ENCODE measurements at places on chromosomes 16 and 17.

DNA sequence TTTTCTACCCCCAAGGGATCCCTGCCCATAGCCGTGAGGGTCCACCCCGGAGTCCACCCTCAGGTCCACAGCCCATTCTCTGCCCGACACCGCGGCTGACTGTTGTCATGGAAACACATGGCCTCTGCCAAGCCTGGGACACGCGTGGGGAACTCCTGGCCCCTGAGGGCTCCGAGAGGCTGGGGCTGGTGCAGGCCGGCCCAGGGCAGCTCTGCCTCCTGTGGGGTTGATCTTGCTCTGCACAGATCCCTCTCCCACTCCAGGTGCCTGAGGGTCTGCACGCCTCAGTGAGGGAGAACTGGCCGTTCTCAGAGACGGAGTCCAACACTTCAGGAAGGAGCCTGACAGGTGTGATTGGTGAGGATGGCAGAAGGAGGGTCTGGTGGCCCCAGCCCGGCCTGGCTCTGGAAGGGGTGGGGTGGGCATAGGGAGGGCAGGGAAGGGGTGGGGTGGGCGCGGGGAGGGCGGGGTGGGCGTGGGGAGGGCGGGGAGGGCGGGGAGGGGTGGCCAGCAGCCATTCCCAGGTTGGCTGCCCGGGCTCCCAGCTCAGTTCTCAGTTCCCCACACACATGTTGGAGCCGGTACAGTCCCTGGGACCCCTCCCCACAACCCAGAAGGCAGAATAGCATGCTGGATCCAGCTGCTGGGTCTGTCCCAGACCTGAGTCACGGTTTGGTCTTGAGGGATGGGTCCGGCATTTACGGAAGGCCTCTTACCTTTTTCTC, 6.4 kb downstream of the MRPL28 start:
- no peak for DNase-seq

DNA sequence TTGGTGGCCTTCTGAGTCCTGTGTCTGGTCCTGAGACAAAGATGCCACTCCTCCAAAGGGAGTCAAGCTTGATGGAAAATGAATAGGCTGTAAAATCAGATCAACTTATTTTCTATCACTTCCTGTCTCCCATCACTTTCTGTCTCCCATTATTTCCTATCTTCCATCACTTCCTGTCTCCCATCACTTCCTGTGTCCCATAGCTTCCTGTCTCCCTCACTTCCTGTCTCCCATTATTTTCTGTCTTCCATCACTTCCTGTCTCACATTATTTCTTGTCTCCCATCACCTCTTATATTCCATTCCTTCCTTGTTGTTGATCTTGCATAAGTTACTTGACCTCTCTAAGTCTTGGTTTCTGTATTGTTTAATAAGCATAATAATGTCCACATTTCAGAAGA, 418.5 kb upstream of the EEF2KMT start:
- DNase-seq = no peak

DNA sequence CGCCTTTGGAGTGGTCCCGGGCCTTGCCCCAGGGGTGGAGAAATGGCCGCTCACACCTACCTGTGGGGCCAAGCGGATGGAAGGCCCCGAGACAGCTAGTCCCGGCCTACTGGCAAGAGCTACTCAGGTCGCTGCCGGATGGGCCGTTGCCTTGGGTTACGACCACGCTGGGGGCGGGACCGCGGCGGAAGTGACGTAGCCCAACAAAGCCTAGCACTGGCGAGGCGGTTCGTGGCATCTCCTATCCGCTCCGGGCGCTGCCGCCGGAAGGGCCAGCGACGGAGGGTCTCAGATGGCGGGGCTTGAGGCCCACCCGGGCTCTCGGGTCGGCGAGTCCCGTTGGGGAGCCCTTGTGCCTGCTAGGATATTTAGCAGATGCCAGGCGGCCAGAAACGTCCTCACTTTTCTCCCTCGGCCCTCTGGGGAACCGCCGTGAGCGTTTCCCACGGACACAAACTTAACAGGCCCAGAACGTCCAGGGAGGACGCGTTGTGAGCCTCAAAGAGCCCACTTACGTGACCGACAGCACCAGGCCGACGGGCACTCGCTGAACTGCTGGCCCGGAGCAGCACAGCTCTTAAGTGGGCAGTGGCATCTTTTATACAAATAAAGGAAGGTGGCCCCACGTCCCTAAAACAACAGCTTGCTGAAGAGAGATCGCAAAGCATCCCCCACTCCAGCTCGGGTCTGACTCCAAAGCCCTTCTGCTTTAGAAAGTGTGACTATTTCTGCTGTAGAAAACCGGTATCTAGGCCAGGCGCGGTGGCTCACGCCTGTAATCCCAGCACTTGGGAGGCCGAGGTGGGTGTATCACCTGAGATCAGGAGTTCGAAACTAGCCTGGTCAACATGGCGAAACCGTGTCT, at the start of gene C16orf46:
Gene C16orf46, minus strand, starts transcription at position 163 of the 865 bp plus-strand sequence. CDS start 13,283 bp downstream, outside the sequence.
- peak; percentile 98 for DNase-seq

- peak; percentile 47 for DNase-seq
Observed at GRCh38 chr17:44083250-44083849, 12.8 kb downstream of the G6PC3 start.

GRCh38 chr16:2813771-2814221, 3.2 kb upstream of the PRSS21 start:
- DNase-seq = no peak

DNA sequence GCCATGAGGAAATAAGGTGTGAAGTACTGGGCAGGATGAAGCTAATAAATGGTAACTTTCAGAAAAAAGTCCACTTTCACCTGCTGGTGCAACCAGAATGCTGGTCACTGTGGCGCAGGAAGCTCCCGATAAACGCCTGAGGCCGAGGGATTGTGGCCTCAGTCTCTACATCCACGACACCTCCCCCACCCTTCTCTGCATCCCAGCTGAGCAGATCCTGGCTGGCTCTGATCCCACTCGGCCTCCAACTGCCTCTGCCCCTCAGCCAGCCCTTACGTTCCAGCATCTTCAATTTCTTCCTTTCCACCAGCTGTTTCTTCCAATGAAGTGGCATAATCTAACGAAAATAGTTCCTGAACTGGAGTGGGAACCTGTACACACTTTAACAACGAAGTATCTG, 49.5 kb downstream of the COX4I1 start:
- DNase-seq = no peak

- DNase-seq = no peak
Observed at GRCh38 chr17:67435786-67436185, 58.7 kb downstream of the PITPNC1 start.

GRCh38 chr17:72351884-72352346, 231.1 kb downstream of the SOX9 start:
- no peak for DNase-seq

DNA sequence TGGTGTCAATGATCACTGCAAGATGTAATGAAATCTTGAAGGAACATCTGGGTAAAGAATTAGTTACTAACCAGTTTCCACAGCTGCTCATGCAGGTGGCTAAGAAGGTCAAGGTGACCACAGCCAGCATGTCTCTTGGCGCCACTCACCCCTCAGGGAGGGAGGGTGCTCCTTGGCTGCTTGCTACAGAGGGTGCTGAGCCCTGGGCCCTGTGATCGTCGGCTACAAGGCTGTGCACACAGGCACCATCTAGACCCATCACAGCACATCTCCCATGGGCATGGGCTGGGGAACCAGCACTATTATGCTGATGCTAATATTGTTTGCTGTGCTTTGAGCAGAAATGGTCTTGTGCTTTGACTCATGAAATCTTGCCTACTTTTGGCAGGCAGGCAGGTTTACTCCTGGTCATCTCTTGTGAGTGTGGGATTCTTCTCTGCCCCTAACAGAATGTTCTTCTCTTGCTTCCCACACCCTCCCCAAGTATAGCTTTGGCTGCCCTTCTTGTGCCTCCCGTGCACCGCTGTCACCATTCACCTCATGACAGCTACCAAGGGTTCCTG, 36.4 kb downstream of the TXNDC11 start:
- no peak for DNase-seq

DNA sequence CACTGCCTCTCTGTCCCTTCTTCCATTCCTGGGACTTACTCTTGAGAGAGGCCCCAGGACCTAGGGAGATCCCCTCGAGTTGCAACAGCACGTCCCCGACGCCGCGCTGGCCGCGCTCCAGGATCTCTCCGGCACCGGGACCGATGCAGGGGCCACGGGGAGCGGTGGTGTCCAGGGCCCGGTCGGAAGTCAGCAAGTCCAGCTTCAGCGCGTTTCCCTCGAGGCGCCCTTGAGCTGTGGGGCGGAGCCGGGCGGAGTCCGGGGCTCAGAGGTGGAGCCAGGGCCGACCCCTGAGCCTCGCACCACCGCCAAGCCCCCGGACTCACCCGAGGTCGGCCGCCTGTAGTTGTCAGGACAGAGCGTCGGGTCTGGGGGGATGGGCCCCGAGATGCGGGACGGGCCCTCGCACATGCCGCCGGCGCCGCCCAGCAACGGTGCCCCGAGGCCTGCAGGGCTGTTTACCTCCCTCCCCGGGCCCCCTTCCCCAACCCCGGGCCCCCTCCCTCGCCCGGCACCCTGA, 458 bp downstream of the ENKD1 start:
- peak; percentile 74 for DNase-seq

DNA sequence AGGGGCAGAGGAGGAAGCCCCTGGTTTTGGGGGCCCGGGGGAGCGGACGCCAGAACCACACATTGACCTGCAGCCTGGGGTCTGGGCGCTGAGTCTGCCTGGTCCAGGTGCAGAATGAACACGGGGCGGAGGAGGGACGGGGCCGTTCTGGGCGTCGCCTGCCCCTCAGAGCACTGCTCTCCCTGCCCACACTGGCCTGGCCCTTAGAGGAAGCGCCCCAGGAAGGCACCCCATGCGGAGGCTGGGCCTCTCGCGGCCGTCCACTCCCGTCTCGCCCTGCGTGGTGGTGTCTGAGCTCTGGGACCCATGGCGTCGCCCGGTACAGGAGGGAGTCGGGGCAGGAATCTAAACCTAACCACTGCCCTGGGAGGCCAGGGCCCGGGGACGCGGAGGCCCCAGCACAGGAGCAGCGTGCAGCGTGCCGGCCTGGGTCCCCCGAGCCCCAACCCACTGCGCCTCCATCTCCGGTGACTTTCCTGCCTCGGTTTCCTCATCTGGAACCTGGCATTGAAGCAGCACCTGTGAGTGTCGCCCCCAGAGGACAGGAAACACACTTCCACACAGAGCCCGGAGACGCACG, 4.3 kb downstream of the TPSD1 start:
- DNase-seq = no peak

DNA sequence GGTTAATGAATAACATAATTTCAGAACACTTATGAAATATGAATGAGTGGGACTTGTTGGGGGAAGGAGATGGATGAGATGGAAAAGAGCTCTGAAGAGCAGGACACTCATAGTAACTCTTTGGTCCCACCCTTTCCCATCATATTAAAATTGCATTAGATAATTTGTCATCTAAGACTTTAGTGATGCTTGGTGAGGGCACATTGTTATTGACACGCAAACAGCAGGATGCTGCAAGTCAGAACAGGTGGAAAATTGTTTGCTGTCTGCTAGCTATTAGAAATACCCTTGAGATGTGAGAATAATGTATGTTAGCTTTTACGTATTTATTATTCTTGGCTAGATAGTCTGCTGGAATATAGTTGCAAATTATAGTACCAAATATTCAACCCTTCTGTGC, 75.7 kb downstream of the TANC2 start:
- no peak for DNase-seq

DNA sequence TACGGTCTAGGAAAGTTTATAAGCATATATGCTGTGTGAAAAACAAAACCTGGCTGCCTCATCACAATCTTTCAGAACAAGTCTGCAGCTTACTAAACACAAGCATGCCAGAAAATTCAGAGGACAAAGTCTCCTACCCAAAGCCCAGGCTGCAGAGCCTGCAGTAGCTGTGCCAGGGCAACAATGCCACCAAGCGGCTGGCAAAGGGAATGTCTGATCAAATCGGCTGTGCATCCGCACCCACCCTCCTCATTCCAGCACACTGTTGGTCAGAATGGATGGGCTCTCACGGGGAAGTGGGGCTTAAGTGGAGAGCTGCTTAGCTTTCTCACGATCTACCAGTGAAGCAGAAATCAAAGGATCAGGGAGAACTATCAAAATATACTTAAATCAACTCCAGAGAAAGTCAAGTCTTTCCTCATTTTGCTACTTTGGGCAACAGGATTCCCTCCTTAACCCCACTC, 73.5 kb downstream of the CYTH1 start:
- DNase-seq = peak; percentile 91

- DNase-seq = no peak
Observed at GRCh38 chr17:82226809-82227628, 1.8 kb upstream of the SLC16A3 start.

Measured in iPS-NIHi11 (cell line).